Umbilical cord (tissue), 2 donors: ENCODE measurements at places on chromosomes 13 and 19. TPM values are rescaled to one million over a fixed set of nuclear protein-coding genes. Genes with fewer than 3 reads are reported as not detected.

- DNase-seq = no peak
Observed at GRCh38 chr13:49635599-49636433, 7.5 kb downstream of the ARL11 start.

DNA sequence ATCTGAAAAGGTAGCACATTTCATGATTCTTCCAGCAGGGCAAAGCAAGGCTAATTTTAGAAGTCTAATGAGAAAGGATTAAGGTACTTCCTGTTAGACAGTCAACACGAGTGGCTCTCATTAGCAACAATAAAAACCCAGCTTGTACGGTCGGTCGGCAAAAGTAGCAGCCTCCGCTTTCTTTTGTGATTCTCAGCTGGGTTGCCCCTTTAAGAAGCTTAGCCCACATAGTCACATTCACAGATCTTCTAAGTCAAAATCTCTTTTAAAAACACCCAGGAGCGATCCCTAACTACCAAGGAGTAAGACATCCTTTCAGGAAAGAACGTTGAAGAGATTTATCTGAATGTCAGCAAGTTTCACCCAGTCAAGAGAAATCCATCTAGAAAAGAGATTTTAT is 684.8 kb downstream of the DIAPH3 start:
- DNase-seq = no peak

GRCh38 chr19:2391118-2391725 is 31.2 kb downstream of the TMPRSS9 start:
- DNase-seq = peak; percentile 65

- no peak for DNase-seq
Observed at GRCh38 chr13:45398877-45399276, 19.3 kb downstream of the SLC25A30 start.

DNA sequence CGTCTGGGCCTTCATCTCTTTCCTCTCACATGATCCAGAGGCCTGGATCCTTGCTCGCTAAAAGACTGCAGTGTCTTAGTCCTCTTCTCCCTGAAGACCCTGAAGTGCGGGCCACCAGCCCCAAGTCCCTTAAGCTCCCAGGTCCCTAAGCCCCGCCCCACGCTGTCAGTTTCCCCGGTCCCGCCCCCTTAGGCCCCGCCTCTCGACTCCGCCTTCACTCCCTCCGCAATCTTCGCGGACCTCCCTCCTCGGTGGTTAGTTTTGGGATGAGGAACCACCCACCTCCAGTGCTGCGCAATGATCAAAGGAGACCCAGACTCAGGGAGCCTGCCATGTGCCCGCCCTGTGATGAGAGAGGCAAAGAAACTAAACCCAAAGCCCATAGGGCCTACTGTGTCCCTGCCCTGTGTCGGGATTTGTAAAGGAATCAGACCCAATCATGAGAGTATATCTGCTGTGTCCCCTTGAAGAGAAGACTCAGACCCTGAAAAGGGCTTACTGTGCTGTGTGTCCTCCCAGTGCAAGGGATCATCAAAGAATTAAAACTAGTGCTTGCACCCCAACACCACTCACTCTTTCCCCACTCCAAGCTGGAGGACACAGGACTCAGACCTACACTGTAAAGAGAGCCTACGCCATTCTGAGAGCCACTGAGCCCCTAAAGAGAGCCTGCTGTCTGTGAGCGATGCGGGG is 3.0 kb upstream of the COX6B1 start:
- peak; percentile 75 for DNase-seq

DNA sequence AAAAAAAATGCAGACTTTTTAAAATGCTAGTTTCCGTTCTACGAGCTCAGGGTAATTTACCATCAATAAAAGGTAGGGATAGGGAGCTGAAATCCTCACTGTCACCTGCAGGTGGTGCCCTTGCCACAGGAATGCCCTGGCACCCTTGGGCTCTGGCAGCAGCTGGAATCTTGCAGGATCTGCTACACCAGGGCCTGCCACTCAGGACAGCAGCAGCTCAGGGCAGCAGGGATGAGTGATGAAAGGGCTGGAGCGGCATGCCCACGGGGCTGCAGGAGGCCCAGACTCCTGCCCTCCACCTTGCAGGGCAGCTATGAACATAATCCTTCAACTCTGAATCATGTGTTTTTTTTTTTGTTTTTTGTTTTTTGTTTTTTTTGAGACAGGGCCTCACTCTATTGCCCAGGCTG is 54.0 kb downstream of the GNG7 start:
- DNase-seq = peak; percentile 43

GRCh38 chr19:4375164-4376027 is 25.0 kb downstream of the SH3GL1 start:
- DNase-seq = peak; percentile 71

DNA sequence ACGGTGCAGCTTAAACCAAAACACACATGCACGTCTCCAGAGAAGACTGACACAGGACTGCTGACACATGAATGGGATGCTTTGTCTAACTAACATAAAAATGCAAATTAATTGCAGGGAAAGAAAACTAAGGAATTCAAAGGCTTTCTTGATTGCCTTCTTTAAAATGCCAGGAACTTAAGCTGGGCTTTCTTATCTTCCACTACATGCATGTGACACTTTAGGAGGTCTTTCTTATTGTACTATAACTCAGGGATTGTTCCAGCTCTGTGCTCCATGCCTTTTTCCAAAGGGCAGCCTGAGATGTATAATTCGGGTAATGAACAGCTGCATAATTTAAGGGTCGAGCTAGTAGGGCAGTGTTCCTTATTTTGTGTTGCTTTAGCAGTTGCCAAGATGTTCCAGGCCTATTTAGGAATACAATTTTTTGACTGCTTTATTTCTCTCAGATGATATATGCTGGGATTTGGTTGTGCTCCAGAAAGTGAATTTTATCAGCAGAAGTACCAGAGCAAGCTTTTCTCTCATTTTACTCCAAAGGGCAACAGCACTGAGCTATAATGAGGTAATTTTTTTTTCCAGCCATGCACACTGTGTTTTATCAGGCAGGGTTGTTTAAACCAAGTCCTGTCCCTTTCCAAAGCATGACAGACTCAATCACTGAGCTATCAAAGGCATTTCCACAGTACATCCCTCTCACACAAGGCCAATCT is 885.2 kb downstream of the PCDH9 start:
- DNase-seq = peak; percentile 96

- DNase-seq = no peak
Observed at GRCh38 chr13:31011901-31012654, 79.6 kb downstream of the TEX26 start.

- DNase-seq = no peak
Observed at GRCh38 chr19:16460454-16460853, 11.3 kb downstream of the EPS15L1 start.

DNA sequence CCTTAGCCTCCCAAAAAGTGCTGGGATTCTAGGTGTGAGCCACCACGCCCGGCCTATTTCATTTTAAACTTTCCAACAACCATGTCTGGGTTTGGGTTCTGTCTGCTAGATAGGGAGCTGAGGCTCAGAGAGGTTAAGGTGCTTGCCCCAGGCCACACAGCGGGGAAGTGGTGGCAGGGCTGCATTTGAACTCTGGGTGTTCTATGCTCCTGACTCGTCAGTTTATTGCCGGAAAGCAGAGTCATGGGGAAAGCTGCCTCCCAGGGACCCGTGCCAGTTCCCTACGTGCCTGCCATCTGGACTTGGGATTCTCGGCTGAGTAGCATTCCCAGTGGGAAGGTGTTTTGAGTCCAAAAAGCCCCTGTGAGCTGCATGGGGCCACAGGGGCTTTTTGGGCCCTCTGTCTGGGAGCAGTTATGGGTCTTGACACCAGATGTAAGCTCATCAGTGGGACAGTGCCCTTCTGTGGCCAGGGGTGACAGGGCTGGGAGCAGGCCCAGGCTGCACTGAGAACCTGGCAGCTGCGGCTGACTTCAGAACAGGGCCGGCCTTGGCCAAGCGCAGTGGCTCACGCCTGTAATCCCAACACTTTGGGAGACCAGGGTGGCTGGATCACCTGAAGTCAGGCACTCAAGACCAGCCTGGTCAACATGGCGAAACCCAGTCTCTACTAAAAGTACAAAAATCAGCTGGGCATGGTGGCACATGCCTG is 10.9 kb downstream of the RFX1 start:
- no peak for DNase-seq

DNA sequence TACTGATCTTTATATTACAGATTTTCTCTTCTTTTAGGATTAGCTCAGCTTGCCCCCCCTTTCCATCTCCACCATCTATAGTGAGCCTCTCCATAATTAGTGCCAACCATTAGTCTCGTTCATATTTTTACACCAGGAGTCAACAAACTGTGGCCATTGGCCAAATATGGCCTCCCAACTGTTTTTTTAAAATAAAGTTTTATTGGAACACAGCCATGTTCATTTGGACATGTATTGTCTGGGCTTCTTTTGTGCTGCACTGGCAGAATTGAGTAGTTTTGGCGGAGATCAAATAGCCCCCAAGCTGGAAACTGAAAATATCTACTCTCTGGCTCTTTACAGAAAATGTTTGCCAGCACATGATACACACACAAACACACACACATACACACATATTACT is 18.4 kb downstream of the ZNF175 start:
- no peak for DNase-seq

GRCh38 chr13:38905861-38906260 is 84.8 kb downstream of the STOML3 start:
- DNase-seq = peak; percentile 8

DNA sequence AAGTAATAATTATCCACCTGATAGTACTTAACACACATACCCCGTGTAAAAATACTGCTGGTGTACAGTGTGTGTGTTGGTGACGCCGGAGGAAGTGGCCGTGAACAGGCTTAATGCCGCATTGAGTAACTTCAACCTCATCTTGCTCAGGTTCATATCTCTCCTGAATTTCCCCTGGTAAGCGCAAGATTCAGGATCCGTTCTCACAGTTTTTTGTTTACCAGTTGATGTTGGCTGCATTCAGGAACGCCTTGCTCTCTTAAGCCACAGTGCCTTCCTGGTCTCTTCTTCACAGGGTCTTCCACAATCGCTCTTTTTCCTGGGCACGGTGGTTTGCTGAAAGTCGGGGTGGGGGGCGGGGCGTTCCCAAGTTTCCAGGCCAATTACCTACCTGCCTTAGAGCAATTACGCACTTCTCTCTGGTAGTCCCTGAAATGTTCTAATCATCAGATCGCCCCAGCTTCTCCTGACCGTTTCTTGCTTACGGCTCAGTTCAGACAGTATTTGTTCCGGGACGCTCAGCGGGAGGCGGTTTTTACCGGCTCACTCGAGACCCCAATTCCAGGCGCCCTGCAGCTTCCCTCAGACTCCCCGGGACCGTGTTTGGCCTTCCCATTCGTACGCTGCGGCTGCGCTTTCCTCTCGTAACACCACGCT is 706 bp upstream of the DNAJC3 start:
- DNase-seq = no peak

DNA sequence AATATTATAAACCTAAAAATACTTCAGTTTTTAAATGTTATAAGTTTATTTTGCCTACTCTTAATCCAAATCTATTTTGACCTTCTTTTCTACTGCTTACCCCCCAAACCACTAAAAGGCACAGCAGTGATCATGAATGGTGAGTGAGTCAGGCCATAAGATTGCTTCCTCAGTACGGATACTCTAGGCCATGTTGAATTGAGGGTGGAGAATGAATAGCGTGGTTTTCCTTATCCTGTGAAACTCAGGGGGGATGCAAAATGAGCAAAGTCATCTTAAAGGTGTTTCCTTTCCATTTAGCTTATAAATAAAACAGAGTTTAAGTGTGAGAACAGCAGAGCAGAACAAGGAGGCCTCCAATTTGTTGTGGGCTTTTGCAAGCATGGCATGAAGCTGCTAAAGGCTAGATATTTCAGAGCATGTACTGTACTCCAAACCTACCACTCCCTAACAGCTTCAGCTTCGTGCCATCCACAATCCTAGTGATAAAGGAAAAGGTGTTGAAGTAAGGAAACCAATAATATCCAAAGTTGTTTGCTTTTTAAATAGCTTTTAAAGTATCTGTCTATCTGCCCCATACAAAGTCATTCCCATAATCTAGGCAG is 25.0 kb downstream of the SERPINE3 start:
- no peak for DNase-seq

DNA sequence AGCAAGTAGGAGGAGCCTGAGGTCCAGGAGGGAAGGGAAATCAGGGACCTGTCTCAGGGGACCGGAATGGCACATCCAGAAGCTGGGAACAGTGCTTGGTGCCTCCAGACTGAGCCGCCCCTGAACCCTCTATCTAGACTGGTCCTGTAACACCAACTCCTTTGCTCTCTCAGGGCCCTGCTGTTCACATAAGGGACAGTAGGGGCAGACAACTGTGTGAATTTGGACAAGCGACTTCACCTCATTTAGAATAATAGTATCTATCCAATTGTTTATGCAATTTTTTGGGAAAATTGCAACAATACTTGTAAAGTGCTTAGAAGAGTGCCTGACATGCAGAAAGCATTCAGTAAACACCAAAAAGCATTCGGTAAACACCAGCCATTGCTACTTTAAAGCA is 14.0 kb downstream of the SYMPK start:
- no peak for DNase-seq

DNA sequence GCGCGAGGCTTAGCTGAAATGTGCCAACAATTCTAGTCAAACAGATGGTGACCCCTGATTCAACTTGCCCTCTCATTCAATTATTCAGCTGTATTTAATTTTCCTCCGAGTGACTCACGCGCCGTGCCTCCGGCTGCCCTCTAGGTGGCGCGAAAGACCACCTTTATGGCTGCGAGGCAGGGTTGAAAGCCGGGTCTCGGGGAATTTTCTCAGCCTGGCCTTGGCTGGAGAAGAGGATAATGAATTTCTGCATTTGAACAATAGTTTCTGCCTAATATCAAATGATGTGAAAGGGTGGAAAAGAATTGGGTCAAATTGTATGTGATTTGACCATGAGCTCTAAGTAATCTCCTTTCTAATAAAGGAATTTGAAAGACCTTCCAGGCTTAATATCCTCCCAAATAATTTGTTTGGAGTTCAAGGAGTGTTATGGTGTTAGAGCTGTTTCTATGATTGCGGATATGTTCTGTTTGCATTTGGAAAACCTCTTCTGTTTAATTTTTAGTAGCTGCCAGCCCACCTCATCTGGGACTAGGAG is 310.9 kb downstream of the ZNF536 start:
- peak; percentile 83 for DNase-seq

- no peak for DNase-seq
Observed at GRCh38 chr13:20988033-20988908, 73.1 kb downstream of the LATS2 start.

DNA sequence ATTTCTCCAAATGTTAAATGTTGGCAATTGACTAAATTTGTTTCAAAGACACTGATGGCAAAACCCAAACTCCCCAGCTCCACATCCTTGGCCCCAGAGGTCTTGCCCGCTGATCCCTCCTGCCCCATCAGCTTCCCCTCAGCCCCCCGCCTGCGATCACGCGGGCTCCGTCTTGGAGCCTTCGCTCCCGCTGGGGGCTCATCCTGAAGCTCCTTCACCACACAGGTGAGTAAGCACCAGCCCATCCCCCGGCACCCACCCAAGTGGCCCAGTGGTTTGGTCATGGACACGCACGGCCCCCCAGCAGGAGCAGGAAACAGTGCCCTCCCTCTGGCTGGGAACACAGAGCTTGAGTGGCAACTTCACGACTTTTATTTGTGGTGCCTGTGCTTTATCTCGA is 14.9 kb downstream of the EPS8L1 start:
- DNase-seq = no peak

- DNase-seq = peak; percentile 50
Observed at GRCh38 chr13:28531077-28531844, 36.3 kb upstream of the FLT1 start.

KCNRG gene
- 5.3 TPM for total RNA-seq

DACH1 gene
- 3.6 TPM for total RNA-seq

LYL1 gene
- total RNA-seq = 13.0 TPM

ZNF486 gene
- 21.4 TPM for total RNA-seq

SLC15A1 gene
- total RNA-seq = 0.72 TPM

PEAK3 gene
- total RNA-seq = 0.24 TPM

ZNF541 gene
- total RNA-seq = not detected

ZNF497 gene
- 1.7 TPM for total RNA-seq

ZNF675 gene
- 20.7 TPM for total RNA-seq

GIPR gene
- 0.72 TPM for total RNA-seq

GRK1 gene
- total RNA-seq = not detected

FARP1 gene
- total RNA-seq = 56.6 TPM

ZNF468 gene
- 22.1 TPM for total RNA-seq

FCER2 gene
- total RNA-seq = not detected
